ENCODE measurements at places on chromosomes 12 and 14.

DNA sequence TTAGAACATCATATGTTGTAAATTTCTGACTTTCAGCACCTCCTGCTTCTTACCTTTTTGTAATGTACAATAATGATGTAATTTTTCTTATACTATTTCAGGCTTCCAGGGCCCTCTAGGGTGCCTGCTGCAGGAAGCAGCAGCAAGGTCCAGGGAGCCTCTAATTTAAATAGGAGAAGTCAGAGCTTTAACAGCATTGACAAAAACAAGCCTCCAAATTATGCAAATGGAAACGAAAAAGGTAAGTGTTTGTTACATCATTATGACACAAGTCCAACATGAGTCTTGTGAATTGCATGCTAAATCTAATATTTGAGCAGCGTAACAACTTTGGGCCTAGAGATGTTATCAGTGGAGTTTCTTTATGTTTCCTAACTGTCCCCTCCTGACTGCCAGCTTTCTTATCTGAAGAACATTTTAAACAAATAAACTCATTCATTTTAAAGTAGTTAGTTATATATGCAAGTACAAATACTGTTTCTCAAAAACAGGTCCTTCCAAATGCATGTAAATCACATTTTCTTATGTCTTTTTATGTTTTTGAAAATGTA, 167.6 kb downstream of the NAV3 start:
- peak; percentile 17 for DNase-seq

- no peak for DNase-seq
Measured at GRCh38 chr12:26130728-26131127, 5.9 kb upstream of the BHLHE41 start.

DNA sequence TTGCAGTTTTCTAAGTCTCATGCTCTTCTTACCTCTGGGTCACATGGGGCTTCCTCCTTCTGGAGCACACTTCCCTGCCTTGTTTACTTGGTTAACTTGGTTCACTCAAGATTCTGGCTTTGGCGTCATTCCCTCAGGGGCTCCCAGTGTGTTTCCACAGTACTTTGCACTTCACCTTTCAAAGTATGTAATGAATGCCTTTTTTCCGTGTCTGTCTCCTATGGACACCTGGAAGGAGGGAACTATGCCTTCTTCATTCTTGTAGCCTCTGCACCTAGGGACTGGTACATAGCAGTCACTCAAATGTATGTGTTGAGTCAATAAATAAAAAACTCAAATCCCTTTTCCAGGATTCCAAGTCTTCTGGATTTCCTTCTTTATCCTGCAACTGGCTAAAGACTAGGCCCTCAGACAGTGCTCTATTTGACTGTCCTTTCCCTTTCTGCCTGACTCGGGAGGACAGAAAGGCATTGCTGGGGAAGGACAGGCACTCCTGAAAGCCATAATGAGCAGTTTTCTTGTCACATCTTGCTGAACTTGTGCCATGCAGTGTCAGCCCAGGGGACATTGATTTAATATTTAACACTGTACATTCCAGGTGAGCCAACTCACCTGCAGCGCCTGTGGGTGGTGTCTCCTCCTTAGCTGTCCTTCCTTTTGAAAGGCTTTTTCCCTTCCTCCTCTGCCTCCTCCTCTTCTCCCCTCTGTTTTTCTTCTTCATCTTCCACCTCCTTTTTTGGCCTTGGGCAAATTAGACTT, 12.8 kb downstream of the MYRFL start:
- DNase-seq: no peak

DNA sequence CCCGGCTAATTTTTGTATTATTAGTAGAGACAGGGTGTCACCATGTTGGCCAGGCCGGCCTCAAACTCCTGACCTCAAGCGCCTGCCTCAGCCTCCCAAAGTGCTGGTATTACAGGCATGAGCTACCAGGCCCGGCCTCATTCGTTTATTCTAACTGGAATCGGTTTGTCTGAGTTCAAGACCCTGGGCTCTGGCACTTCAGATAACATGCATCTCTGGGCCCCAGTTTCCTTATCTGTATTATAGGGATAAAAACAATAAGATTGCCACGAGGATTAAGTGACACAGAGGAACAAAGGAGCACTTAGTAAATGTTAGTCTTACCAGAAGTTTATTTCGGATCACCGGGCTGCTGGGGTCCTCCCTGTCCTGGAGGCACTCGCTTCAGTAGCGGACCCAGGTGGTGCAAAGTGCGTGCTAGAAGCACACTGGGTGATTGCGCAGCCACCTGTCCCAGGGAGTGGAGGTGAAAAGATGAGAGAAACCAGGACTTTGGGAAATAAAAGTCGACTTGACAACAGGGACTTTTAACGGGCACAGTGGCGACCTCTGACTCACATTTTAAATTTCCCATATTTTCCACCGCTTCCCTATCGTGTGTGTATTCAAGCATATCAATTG, 37.5 kb downstream of the ACACB start:
- no peak for DNase-seq

DNA sequence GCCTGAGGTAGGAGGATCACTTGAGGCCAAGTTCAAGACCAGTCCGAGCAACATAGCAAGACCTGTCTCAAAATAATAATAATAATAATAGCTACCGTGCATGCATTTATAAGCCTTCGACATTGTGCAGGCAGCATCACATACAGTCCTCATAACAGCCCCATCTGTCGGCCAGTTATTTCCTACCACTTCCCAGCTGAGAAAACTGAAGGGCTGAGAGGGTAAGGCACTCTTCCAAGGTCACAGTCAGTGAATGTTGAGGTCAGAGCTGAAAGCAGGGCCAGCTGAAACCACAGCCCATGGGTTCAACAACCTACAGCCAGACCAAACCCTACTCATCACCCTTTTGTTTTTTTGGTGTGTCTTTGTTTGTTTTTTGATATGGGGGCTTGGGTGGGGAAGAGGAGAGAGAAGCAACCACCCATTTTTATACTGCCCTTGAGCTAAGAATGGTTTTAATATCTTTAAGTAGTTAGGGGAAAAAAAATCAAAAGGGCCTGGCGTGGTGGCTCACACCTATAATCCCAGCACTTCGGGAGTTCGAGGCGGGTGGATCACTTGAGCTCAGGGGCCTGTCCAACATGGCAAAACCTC, 16.8 kb upstream of the ITPK1 start:
- peak; percentile 40 for DNase-seq

DNA sequence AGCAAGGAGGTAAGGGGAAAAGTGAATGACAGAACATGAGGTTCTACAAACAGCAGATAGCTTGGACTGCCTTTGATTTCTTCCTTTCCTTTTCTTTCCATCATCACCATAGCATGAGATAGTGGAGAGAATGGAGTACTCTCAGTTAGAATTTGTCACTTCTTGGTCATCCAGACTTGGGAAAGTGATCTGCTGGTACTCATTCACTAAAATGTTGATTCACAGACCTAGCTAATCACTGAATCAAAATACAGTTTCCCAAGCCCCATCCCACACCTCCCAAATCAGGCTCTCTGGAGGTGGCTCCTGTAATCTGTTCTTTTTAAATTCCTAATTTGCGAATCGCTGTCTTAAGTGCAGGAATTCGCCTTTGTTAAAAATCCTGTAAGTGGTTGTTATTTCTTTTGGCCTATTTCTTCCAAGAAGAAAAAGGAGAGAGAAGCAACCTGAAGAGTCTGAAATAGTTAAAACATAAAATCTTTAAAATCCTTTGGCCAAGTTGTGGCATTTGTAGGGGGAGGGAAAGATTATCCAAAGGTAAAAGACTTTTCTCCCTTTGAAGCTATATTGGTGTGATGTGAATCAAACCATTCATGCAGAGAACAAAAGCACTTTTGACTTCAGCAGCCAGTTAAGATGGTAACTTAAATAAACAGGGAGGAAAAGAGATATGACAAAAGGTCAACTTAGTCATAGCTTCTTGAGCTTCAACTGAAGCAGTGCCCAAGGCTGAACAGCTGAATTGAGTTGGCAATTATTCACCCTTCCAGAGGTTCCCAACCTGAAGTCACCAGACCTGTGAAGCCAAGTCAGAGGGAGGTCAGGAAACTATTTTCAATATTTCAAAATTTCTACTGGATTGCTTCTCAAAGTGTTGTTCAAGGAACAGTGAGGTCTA, 255.1 kb upstream of the KRR1 start:
- DNase-seq: peak; percentile 67

- DNase-seq: no peak
Measured at GRCh38 chr12:11771356-11771755, 121.9 kb downstream of the ETV6 start.

DNA sequence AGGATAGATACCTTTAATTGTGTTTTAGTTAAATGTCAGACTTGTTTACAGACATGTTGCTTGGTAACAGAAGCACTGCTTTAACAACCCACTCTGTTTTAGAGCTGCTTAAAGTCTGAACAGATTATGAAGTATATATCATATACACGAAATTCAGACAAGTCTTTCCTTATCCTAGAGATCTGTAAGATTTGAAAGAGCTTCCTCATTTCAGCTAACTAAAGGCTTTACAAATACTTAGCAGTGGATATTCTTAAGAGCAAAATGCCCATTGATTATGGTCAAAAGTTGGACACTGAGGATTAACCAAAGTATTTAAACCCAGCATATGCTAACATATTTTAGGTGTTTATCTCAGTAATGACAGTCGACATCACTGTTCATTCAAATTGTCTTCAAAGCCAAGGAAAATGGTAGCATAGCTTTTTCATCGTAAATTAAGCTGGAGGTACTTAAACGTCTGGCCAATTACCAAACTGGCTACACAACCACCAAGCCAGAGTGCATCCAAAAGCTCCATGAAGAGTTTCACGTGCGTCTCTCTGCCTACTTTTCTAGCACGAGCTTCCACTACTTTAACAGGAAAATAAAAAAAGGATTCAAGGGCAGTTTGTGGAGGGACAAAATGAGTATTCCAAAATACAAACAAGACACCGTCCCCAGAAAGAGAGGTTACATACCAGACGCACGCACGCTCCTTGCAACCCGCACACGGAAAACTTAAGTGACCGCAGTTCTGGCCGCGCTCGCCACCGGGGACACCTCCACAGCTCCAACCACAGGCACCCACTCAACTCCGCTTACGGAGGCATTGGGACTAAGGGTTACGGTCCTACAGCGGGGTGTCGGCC, 565 bp downstream of the CEP83 start:
- peak; percentile 54 for DNase-seq

- no peak for DNase-seq
Measured at GRCh38 chr14:23582906-23583760, 4.5 kb upstream of the JPH4 start.

- no peak for DNase-seq
Measured at GRCh38 chr14:22152161-22152870, 436.7 kb downstream of the DAD1 start.

GRCh38 chr12:18246066-18246465, 15.3 kb upstream of the PIK3C2G start:
- no peak for DNase-seq

GRCh38 chr14:54715811-54716210, 148.9 kb downstream of the SAMD4A start:
- peak; percentile 67 for DNase-seq

DNA sequence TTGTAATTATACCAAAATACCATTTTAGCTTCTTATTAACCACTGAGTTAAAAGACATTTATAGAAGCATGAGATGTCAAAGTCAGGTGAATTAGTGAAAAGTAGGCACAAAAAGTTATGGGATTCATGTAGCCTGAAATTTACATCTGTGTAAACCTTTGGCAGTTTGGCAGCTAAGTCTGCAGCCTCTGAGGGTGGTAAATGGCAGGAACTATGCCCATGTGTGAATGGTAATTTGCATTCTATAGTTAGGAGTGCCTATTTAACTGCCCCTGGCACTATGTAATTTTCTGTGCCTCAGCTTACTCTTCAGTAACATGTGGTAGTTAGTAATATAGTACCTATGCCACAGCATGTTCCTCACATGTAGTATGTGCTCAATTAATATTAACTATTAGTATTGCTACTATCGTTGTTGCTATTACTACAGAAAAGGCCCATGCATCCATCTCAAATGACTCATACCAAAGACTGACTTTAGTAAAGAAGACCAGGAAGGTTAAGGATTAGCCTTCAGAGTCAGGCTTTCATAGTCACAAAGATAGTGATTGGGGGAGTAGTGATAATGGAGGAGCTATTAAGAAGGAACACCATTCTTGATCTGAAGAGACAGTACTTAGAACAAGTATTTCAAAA, 258.7 kb upstream of the BTG1 start:
- no peak for DNase-seq

DNA sequence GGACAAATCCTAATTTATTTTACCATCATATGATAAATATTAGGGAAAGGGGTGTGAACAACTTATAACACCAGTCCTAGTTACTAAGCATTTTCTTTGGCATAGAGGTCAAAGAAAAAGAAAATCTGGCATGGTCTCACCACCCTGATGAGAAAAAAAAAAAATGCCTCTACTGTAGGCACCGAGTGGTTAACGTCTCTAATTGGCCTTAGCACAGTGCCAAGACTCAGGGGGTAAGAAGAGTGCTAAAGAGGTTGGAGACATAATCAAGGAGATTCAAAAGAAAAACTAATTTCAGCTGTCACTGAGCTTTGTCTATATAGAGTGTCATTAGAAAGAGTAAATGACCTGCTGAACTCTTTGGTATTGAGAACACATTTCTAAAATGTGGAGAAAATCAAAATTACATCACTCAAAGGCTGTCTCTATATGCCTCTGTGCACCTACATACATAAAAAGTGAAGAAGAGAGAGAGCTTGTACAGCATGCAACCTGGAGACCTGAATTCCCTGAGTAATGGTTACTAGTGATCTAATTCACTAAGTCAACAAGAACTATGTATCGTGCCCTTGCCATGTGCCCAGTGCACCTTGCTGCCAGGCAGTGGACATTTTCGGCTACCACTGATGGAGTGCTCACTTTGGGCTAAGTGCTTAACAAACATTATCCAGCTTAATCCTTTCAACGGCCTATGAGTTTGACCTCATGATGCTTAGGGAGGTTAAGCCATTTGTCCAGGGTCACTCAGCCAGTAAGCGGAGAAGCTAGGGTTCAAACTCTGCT, 113.8 kb upstream of the G2E3 start:
- no peak for DNase-seq

DNA sequence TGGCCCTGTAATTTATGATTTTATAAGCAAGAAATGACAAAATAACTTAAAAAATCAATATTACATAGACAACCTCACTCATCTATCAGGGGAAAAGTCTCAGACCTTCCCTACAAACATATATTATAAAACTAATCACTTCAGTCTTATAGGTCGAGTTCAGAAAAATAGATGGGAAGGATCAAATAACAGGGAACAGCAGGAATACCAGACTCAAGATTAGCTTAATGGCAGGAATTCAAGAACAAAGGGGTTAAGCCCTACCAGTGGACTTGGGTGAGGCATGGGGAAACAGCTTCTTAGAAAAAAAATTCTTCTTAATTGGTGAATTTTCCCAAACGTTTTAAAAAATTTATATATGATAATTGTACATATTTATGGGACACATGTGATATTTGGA, 51.6 kb upstream of the CRY1 start:
- peak; percentile 23 for DNase-seq
